ENCODE measurements at places on chromosomes 1 and 21. TPM values are rescaled to one million over a fixed set of nuclear protein-coding genes. Genes with fewer than 3 reads are reported as not detected.

- no peak for DNase-seq
- H3K4me1 ChIP-seq = peaks cover 11% of the 10 kb centered on the region
- H3K4me3 ChIP-seq = no peak overlapping the region
- H3K27ac ChIP-seq = no peak overlapping the region
- H3K36me3 ChIP-seq = no peaks in the 10 kb centered on the region
- no peaks in the 10 kb centered on the region for H3K27me3 ChIP-seq
Observed at GRCh38 chr1:36522461-36523229, 39.9 kb upstream of the CSF3R start.

DNA sequence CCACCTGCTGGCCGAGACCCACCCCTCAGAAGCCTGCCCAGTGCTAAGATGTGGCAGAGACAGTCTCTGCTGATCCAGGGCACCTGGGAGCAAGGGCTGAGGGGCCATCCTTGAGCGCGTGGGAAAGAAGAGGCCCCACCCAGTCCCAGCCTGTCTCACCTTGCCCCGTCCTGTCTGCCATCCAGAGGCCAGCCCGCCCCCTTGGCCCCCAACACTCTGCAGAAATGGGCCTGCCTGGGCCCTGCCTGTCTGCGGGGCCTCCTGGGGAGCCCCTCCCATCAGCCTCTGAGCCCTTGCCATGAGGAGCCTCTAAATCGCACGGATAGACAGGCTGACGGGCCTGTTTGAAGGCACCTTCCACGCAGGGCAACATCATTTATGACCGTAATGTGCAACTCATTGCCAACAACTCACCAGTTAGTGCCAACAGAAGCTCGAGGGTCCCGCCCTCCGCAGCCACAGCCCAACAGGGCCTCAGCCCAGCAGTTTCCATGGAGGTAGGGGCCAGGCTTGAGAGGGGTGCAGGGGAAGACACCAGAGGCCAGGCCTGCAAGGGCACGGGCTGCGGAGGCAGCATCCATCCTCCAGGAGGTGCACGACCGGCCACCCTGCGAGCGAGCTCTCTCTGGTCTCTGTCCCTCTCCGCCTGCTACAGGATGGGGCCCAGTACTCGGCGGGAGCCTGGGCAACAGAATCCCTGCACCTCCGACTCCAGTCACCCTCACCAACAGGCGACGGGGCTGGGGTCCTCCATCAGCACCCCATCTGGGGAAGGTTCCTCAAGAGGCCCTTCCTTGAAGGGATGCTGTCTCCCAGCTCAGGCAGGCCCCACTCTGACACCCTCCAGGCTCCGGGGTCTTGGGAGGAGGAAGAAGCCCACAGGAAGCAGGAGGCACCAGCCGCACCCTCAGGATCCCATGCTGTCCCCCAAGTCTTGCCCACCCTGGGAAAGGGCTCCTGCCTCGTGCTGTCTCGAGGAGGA lies 78.0 kb downstream of the MEGF6 start:
- no peak overlapping the region for H3K4me3 ChIP-seq
- H3K36me3 ChIP-seq = no peaks in the 10 kb centered on the region
- H3K27ac ChIP-seq = no peak overlapping the region
- H3K27me3 ChIP-seq = no peaks in the 10 kb centered on the region
- peaks cover 15% of the 10 kb centered on the region for H3K4me1 ChIP-seq

Gene C4BPB
- 2.1 TPM for total RNA-seq

DNA sequence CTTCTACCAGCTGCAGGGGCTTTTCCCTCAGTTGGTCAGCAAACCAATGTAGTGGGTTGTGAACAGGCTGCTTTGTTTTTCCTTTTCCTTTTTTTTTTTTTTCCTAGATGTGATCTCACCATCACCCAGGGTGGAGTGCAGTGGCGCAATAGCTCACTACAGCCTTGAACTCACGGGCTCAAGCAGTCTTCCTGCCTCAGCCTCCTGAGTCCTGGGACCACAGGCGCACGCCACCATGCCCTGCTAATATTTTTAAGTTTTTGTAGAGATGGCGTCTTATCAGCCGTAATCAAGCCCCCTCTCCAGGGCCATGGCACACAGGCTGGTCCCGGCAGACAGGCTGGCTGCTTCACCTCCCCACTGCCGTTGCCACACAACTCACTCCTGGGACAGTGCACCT lies 3.4 kb upstream of the TRIM11 start:
- peaks cover 8% of the 10 kb centered on the region for H3K36me3 ChIP-seq
- H3K4me3 ChIP-seq = no peak overlapping the region
- H3K4me1 ChIP-seq = peaks cover 12% of the 10 kb centered on the region
- no peaks in the 10 kb centered on the region for H3K27me3 ChIP-seq

GRCh38 chr1:10906866-10907519 lies 105.5 kb upstream of the TARDBP start:
- peaks cover 33% of the 10 kb centered on the region for H3K4me1 ChIP-seq
- no peak overlapping the region for H3K4me3 ChIP-seq
- no peak overlapping the region for H3K27ac ChIP-seq
- DNase-seq = no peak
- H3K36me3 ChIP-seq = no peaks in the 10 kb centered on the region
- H3K27me3 ChIP-seq = no peaks in the 10 kb centered on the region

DNA sequence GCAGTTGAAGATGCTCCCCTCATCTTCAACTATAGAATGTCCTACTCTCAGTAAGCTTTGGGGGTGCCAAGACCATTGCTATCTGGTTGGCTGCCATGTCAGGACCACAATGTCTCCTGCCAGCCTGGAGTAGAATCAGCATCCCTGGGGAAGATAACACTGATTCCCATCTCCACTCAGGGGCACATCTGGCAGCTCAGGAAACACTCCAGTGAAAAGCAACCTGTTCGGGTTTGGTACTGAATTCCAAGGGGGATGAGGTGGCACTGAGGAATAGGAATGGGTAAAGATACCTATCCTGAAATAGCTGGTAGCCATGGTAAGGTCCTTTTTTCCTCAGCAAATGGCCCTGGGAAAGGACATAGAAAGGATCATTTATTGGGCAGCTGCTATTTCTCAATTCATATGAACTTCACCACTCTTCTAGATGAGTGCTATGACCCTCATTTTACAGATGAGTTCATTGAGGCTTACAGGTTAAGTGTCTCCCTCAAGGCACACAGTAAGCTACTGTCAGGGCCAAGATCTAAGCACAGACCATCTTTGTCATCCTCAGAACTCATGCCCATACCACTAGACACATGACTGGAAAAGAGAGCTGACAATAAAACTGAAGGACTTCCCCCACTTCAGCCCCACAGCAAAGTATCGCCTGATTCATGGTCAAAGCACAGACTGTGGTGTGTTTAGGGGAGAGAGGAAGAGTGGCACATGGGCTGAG lies 31.4 kb downstream of the AK2 start:
- H3K36me3 ChIP-seq = peaks cover 38% of the 10 kb centered on the region
- H3K27ac ChIP-seq = peak overlapping the region; percentile 32
- no peak overlapping the region for H3K4me3 ChIP-seq
- H3K27me3 ChIP-seq = no peaks in the 10 kb centered on the region
- H3K4me1 ChIP-seq = peaks cover 21% of the 10 kb centered on the region
- DNase-seq = no peak

Gene ADAMTS4
- total RNA-seq = 1.8 TPM

DNA sequence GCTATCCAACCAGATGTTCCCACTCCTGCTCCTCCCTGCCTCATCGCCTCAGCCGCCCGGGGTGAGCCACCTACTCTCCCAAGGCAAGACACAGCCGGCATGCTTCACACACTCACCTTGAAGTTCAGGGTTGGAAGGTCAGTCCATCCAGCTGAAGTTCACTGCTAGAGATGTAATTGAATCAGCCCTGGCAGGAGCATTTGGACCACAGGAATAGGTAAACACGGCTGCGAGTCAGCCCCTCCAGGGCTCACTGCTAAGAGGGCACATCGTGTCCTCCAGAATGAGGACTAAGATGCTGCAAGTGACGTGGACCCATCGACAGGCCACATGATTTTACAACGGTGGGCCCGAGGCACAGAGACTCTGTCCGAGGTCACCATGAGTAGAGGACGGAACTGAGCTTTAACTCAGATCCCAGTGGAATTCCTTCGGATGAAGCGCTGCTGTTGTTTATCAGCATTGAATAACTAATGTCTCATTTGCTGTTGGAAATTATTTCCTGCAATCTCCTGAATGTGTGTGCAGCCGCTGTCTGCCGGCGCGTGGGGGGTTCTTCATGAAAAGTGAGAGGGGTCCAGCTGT lies 41.9 kb downstream of the RSPH1 start:
- H3K36me3 ChIP-seq = no peaks in the 10 kb centered on the region
- H3K4me1 ChIP-seq = peaks cover 41% of the 10 kb centered on the region
- DNase-seq = no peak
- H3K27me3 ChIP-seq = no peaks in the 10 kb centered on the region

GRCh38 chr1:201614262-201615015 lies 75.5 kb downstream of the NAV1 start:
- peak; percentile 13 for DNase-seq
- H3K4me1 ChIP-seq = no peaks in the 10 kb centered on the region
- no peak overlapping the region for H3K27ac ChIP-seq
- H3K27me3 ChIP-seq = peaks cover 2% of the 10 kb centered on the region

Gene RIIAD1
- total RNA-seq = not detected

- H3K4me1 ChIP-seq = peaks cover 12% of the 10 kb centered on the region
Observed at GRCh38 chr1:184958554-184959353, 15.6 kb downstream of the NIBAN1 start.

GRCh38 chr1:78236716-78237115 lies 190.9 kb downstream of the GIPC2 start:
- H3K36me3 ChIP-seq = no peaks in the 10 kb centered on the region
- H3K4me1 ChIP-seq = peaks cover 1% of the 10 kb centered on the region
- no peak overlapping the region for H3K4me3 ChIP-seq
- no peak for DNase-seq
- H3K27me3 ChIP-seq = peaks cover 6% of the 10 kb centered on the region

Gene GPR52
- 0.97 TPM for total RNA-seq

DNA sequence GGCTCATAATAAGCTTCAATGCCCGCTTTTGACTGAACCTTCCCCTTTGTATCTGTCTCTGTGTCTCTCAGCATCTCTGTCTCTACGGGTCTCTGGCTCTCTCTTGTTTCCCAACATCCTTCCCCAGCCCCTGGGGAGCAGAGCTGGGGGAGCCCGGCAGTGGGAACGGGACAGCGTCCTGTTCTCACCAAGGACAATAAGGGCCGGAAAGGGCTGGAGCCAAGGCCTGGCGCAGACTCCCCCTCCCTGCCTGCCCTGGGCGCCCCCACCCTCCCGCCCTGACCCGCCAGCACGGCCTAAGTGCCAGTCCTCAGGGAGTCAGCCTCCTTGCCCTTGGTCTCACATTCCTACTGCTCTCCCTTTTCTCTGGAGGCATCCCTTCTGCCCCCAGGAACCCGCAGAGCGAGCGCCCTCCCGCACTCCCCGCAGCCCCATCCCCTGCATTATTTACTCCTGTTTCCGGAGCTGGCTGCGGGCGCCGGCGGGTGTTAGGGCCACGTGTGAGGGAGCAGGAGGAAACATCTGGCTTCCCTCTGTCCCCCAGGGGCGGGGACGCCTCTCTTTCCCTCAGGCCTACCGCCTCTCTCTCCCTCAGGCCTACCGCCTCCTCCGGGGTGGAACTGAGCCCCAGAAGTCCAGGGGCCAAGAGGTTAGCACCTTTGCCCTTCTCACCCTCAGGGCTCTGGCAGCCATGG lies 6.5 kb downstream of the KRTCAP2 start:
- no peak overlapping the region for H3K27ac ChIP-seq
- peaks cover 15% of the 10 kb centered on the region for H3K36me3 ChIP-seq
- peak overlapping the region; percentile 45 for H3K4me3 ChIP-seq
- peaks cover 16% of the 10 kb centered on the region for H3K4me1 ChIP-seq

DNA sequence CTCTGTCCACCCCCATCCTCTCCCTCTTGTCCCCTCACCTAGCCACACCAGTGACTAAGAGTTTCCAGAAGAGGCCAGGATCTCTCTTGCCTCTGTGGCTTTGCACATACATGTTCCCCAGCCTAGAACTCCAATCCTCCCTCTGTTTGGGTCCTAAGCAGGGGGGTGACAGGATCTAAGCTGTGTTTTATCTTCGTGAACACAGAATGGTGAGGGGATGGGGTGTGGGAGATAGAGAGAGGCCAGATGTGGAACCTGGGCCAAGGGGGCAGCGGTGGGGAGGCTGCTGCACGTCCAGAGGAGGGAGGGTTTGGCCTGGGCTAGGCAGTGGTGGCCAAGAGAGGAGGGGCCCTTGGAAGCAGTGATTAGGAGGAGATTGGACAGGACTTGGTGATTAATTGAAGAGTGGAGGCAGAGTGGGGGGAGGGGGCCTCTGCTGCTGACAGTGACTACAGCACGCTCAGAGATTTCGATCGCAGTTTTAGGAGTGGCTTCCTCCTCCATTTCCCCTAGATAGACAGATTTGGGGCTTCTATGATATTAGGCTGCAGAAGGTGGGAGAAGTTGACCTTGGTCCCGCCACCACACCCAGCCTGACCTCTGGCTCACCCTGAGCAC lies 17.1 kb upstream of the ADGRB2 start:
- H3K36me3 ChIP-seq = no peaks in the 10 kb centered on the region
- H3K4me1 ChIP-seq = no peaks in the 10 kb centered on the region
- no peak overlapping the region for H3K27ac ChIP-seq
- peaks cover 5% of the 10 kb centered on the region for H3K27me3 ChIP-seq
- H3K4me3 ChIP-seq = no peak overlapping the region

GRCh38 chr1:118021668-118022067 lies 92.1 kb downstream of the WDR3 start:
- DNase-seq = no peak
- H3K36me3 ChIP-seq = no peaks in the 10 kb centered on the region
- no peak overlapping the region for H3K4me3 ChIP-seq
- H3K4me1 ChIP-seq = no peaks in the 10 kb centered on the region
